ENCODE measurements at places on chromosomes 16 and 17. TPM values are rescaled to one million over a fixed set of nuclear protein-coding genes. Genes with fewer than 3 reads are reported as not detected.

DNA sequence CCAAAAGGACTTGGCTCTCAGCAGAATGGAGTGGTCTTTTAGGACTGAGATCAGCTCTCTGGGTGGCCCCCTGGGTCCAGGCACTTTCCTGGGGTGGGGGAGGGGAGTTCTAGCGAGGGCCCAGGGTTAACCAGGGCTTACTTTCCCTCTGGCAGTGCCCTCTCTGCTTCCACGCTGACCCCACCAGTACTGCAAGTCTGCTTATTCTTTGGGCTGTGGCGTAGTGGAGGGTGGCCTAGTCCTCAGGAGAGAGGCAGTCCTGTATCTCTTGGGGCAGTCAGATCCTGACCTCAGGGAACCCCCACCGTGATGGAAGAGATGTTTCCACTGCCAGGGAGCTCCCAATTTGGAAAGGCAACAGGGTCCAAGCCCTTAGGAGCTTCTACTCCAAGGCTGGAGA is 79.4 kb downstream of the CCDC182 start:
- H3K27ac ChIP-seq, result no peak overlapping the region
- H3K4me1 ChIP-seq, result peaks cover 24% of the 10 kb centered on the region
- H3K27me3 ChIP-seq, result no peaks in the 10 kb centered on the region
- DNase-seq, result no peak
- no peak overlapping the region for H3K4me3 ChIP-seq

DNA sequence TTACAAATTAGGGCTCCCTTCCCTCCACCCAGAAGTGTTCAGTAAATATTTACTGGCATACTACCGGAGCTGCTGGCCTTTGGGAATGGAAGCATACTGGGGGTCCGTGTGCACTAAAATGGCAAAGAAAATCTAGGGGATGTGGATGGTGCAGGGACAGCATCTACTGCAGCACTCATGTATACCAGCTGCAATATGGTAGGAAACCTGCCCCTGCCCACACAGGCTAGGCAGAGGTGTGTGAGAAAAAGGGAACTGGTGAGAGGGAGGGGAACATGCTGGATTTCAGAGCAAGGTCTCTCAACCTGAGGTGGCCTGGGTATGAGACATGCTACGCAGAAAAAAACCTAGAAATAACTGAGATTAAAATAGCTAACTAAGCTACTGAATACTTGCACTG is 145.4 kb downstream of the CDH13 start:
- H3K27ac ChIP-seq, result no peak overlapping the region
- no peaks in the 10 kb centered on the region for H3K4me1 ChIP-seq
- no peak overlapping the region for H3K4me3 ChIP-seq
- H3K27me3 ChIP-seq, result no peaks in the 10 kb centered on the region
- no peak for DNase-seq
- no peaks in the 10 kb centered on the region for H3K36me3 ChIP-seq

DNA sequence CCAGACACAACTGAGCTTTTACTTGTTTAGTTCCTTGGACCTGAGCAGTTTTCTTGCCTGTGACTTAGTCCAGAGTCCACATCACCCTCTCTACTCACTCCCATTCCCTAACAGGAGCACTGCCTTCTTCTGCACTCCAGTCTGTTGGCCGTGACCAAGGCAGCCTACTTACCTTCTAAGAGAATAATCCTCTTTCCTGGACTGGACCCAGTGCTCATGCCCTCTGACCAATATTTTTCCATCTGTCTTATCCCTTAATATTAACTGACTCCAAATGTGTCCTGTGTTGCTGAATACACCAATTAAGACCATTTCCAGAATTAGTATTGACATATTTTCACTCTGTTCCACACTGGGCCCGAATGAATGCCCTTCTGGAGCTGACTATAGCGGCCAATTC is 681.0 kb upstream of the KIF2B start:
- no peak overlapping the region for H3K4me3 ChIP-seq
- no peak for DNase-seq
- no peaks in the 10 kb centered on the region for H3K36me3 ChIP-seq
- H3K27me3 ChIP-seq, result no peaks in the 10 kb centered on the region

DNA sequence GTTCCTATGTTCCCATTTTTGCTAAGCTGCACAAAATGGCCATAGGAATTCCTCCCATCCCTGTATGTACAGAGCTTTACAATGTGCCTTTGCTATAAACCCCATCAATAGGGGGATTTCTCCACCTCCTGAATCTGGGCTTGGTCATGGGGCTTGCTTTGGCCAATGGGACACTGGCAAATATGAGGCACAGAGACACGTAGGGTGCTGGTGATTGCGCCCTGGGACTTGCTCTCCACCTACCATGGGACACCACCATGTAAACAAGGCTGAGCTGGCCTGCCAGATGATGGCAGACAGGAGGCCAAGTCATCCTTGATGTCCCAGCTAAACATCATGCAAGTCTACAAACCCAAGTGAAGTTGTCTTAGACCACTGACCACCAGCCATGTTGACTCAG is 15.3 kb upstream of the ALDH3A1 start:
- no peak for DNase-seq
- H3K27me3 ChIP-seq, result no peaks in the 10 kb centered on the region
- H3K4me1 ChIP-seq, result no peaks in the 10 kb centered on the region
- no peaks in the 10 kb centered on the region for H3K36me3 ChIP-seq

The HYDIN gene
- 0.52 TPM for total RNA-seq

The ARHGDIG gene
- total RNA-seq, result 0.48 TPM

DNA sequence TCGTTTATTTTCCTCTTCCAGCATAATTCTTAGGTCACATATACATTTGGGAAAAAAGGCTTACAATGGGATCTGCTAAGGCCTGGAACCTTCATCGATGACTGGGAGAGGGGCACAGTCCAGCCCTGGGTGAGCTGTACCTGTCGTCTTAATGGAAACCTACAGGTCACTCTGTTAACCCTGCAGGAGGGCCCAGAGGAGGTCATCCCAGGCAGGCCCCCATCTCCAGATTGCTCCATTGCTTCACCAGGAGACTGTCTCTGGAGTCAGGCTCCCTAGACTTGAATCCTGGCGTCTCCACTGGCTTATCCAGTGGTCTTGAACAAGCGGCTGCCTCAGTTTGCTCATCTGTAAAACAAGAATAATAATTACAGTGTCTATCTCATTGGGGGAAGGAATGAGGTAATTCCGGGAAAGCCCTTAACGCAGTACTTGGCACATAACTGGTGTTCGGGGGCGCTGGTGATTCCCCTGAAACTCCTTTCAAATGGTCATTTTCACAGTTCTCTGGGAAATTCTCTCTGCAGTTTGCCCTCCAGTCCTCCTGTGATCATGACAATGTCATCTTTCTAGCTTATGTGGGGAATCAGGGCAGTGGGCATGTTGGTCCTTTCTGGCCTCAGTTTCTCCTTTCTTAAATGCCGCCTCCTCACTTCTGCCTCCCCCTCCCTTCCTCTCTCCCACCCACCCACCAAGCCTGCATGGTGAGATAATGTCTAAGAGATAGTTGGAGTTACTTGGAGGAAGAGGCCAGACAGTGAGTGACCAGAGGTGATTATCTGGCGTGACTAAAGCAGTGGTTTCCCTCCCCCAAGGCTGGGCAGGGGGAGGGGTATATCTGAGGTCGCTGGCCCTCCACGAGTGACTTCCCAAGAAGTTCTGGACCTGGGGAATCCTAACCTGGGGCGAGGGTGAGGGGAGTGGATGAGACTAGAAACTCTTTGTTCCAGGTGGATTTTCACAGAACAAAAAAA is 31.3 kb upstream of the TAC4 start:
- no peak for DNase-seq
- H3K4me1 ChIP-seq, result peaks cover 9% of the 10 kb centered on the region
- H3K27me3 ChIP-seq, result peaks cover 37% of the 10 kb centered on the region
- no peak overlapping the region for H3K4me3 ChIP-seq
- no peaks in the 10 kb centered on the region for H3K36me3 ChIP-seq

GRCh38 chr16:4206680-4207079 is 35.2 kb downstream of the SRL start:
- no peak overlapping the region for H3K4me3 ChIP-seq
- DNase-seq, result no peak
- H3K4me1 ChIP-seq, result no peaks in the 10 kb centered on the region
- H3K27ac ChIP-seq, result no peak overlapping the region

The LUC7L3 gene
- total RNA-seq, result 56.9 TPM

DNA sequence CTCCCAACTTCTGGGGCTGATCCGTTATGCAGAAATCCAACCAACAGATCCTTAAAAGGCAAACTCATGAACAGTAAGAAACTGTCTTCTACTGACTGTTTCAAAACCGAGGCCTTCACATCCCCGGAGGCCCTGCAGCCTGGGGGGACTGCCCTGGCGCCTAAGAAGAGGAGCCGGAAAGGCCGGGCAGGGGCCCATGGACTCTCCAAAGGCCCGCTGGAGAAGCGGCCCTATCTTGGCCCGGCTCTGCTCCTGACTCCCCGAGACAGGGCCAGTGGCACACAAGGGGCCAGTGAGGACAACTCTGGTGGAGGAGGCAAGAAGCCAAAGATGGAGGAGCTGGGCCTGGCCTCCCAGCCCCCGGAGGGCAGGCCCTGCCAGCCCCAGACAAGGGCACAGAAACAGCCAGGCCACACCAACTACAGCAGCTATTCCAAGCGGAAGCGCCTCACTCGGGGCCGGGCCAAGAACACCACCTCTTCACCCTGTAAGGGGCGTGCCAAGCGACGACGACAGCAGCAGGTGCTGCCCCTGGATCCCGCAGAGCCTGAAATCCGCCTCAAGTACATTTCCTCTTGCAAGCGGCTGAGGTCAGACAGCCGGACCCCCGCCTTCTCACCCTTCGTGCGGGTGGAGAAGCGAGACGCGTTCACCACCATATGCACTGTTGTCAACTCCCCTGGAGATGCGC is 39.5 kb downstream of the SREBF1 start:
- peaks cover 10% of the 10 kb centered on the region for H3K4me1 ChIP-seq
- H3K36me3 ChIP-seq, result no peaks in the 10 kb centered on the region
- DNase-seq, result no peak
- no peak overlapping the region for H3K4me3 ChIP-seq
